ENCODE measurements at places on chromosomes 5 and 9.

GRCh38 chr5:81748556-81748955 is 2.3 kb downstream of the SSBP2 start:
- DNase-seq: no peak

DNA sequence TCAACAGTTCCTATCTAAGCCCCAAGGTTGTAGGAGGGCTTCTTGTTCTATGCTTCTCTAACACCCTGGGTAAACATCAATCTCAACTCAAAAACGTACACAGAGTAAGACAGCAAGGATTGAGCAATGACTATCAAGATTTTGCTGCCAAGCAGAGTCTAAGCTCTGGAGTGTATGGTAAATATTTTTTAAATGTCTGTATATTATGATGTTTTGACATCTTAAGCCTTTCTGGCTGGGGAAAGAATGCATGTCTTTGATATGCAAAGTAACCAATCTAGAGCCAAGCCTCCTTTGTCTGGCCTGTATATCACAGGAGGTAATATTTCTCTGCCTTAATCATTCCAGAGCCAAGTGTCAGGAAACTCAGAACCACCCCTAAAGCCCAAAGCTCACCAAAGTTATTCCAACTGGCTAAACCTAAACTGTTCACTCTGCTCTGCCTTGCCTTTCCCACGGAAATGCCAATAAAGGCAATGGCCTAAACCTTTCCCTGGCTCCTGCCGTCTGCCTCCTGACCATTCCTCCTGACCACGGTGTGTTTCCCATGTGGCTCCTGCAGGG is 45.2 kb downstream of the YIPF5 start:
- DNase-seq: no peak

GRCh38 chr5:133613184-133613583 is 843 bp upstream of the FSTL4 start:
- DNase-seq: no peak

DNA sequence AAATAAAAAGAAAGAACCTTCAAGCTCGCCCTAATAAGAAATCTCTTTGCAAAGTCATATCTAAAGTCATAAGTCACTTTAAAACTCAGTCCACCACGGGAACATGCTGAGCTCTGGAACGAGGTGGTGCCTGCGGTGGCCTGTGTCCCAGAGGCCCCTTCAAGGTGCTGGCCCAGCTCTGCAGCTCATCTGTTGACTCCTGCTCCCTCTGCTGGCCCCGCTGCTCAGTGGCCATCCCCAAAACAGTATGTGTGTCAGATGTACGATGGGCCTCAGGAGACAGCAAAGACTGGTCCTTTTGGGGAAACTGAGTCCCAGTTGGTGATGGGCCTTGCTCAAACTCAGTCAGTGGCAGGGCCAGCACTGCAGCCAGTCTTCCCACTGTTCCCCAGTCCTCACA is 22.8 kb upstream of the FOXB2 start:
- DNase-seq: no peak

- no peak for DNase-seq
Observed at GRCh38 chr5:154331232-154331631, 114.6 kb upstream of the SAP30L start.

- DNase-seq: no peak
Observed at GRCh38 chr5:134127376-134127861, 12.9 kb downstream of the TCF7 start.

GRCh38 chr9:16058131-16058549 is 505.3 kb downstream of the CCDC171 start:
- DNase-seq: peak; percentile 27

- DNase-seq: no peak
Observed at GRCh38 chr5:138542180-138542955, 668 bp downstream of the ETF1 start.

DNA sequence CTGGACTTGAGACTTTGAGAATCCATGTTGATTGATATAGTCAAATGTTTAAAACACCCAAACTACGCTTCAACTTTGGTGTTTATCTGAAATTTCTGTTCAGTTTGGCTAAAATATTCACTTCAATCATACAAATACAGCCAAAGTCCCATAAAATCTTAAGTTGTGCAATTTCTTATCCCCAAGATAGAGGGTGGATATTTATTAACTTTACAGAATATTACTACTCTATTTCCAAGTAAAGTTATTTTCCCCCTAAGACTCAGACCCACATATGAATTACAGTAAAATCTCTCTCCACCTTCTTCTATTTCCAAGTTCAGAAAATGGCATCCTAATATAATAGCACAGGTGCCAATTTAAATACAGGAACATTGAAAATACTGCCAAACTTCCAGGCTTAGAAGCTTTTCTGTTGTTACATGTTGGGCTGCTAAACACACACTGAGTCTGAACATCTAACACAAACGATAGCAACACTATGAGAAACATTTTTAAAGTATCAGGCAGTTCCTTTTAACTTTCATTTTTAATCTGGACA is 290.3 kb downstream of the EBF1 start:
- DNase-seq: no peak

GRCh38 chr5:173583346-173583745 is 33.1 kb downstream of the BOD1 start:
- DNase-seq: no peak

DNA sequence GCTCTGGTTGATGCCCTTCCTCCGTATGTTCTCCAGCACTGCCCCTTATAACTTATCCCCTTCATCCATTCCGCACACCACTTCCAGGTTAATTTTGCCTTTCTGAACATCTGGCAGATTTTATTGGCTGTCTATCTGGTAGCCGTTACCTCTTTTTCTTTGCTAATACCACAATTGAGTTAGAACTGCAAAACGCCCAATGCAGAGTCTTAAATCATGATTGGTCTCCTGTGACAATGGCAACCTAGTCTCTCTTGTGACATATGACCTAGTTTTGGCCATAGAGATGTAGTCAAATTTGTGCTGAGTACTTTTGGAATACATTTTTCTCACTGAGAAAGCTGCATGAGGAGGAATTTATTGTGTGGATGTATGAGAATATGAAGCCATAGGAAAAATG is 365.7 kb upstream of the PRR16 start:
- no peak for DNase-seq

- DNase-seq: no peak
Observed at GRCh38 chr9:489198-490197, 274.8 kb downstream of the DOCK8 start.

DNA sequence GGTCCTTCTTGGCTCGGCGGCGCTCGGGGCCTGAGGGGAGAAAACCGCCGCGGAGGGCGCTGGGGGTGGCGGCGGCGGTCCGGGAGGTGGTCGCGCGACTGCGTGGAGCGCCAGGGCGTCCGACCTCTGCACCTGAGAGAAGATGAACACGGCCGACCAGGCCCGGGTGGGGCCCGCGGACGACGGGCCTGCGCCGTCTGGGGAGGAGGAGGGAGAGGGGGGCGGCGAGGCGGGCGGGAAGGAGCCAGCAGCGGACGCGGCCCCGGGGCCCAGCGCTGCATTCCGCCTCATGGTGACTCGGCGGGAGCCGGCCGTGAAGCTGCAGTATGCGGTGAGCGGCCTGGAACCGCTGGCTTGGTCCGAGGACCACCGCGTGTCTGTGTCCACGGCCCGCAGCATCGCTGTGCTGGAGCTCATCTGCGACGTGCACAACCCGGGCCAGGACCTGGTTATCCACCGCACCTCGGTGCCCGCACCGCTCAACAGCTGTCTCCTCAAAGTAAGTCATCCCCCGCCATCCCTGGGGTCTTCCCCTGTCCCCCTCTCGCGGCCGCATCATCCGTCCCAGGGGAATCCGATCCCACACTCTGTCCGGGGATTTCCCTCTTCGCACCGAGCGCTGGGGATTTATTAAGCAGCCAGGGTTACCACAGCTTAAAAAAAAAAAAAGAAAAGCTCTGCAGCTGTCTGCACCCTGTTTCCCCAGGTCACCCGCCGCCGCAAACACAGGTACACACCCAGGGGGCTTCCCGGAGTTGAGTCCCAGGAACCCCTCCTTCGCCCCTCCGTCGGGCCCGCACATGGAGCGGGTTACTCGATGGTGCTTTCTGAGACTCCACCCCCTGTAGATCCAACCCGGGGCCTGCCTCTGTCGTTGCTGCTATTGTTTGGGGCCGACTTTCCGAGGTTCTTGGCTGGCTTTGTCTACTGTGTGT is at the start of gene GTF3C4:
TSS of gene GTF3C4 (plus strand) at position 8 of the 935 bp plus-strand sequence. CDS start at position 143, 135 bp downstream.
- DNase-seq: no peak

DNA sequence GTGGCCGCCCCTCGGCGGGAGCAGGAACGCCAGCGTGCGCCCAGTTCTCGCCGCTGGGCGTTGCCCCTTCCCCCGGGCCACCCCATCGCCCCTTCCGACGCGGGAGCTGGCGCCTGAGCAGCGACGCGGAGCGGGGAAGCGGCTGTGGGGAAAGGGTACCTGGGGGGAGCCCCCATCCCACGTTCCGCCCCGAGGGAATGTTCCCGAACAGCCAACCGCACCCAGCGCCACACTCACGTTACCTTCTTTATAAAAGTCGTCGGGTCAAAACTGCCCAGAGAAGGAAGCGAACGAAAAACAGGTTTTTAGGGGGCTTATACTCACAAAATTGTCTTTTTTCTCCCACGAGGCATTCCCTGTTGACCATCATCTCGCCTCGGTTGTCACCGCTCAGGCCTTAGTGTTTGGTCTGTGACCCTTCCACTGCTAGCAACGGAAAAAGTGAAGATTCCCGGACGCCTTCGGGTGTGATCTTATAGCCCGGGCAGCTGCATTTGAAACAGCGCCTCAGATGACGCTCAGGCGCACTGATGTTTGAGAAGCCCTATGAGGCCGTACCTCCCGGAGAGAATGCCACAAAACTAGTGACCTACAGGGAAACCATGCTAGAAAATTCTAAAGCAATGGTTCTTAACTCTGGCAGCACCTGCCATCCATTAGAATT is 475 bp upstream of the GOLM1 start:
- DNase-seq: no peak

DNA sequence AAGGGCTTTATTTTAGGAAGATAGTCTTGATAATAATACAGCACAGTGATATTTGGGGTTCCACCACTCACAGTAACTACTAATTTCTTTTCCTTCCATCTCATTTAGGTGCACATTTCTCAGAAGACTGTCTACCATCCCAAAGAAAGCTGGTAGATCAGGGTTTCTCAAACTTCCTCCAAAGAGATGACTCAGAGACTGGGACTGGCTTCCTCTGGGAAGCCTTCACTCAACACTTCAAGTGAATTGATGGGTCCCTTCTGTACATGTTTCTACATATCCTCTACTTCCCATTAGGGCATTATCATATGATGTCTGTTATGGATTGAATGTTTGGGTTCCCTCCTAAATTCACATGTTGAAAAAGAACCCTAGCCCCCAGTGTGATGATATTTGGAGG is 138.5 kb downstream of the SPOCK1 start:
- no peak for DNase-seq

DNA sequence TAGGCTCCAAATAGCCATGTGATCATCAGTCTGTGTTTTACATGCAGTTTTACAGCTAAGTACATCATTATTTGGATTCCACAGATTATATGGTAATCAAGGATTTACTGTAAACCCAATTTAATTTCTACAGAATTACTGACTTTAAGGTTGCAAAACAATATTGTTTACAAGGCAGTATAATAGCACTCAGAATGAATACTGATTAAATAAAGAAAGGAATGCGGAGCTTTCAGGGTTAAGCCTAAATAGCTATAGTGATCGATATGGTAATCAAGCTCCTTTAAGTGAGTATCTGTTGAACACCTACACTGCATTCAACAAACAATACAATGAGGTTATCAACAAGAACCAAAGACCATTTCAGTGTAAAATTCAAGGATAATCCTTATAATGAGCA is 64.3 kb downstream of the DMAC1 start:
- DNase-seq: no peak

DNA sequence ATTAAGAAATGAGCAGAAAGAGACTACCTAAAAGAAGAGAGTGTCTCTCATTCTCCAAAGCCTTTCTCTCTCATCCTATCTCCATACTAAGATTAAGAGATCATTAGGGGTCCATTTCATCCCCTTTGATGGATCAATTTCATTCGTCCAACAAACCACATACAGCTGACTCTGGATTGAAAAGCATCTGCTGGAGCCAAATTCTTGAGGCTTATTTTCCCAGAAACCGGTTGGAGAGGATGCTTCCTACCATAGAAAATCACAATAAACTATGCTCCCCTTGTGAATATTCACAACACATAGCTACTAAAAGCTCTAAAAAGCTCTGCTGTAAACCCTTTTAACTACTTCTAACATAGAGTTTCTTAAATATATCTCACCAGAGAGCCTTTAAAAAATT is 755.0 kb upstream of the ZNF608 start:
- no peak for DNase-seq

DNA sequence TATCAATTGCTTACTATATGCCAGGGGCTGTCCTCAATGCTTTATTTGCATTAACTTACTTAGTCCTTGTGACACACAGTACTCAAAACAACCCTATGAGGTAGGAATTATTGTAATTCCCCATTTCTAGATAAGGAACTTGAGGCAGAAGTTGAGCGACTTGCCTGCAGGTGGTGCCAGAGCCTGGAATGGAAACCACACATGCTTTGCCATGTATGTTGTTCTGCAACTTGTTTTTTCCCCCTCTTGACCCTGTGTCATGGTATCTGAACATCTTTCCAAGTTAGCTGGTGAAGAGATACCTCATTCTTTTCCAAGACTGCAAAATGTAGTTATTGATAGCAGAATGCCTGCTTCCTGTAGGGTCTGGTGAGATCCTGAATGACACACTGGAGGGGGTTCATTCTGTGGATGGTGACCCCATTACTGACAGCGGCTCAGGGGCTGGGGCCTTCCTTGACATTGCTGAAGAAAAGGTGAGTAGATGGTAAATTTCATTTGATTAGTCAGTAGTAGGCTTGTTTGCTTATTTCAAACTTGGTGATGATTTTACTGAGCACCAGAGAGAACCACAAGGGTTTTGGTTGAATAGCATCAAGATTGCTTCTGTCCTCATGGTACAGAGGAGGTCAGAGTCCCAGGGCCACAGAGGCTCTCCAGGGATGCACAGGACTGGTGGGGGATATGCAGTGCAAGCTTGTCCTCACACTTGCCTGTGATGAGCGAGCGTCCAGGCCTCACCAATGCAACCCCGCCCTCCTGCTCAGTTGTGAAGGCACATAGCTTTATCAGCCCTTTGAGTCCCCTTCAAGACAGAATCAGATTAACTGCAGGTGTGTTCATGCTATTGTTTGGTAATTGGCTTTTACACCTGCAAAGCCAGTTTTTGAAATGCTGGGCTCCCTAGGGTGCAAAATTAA is 57.0 kb downstream of the COL15A1 start:
- no peak for DNase-seq

- DNase-seq: no peak
Observed at GRCh38 chr5:77302653-77303052, 92.2 kb downstream of the PDE8B start.

- no peak for DNase-seq
Observed at GRCh38 chr9:128001779-128002298, 21.1 kb upstream of the EEIG1 start.

DNA sequence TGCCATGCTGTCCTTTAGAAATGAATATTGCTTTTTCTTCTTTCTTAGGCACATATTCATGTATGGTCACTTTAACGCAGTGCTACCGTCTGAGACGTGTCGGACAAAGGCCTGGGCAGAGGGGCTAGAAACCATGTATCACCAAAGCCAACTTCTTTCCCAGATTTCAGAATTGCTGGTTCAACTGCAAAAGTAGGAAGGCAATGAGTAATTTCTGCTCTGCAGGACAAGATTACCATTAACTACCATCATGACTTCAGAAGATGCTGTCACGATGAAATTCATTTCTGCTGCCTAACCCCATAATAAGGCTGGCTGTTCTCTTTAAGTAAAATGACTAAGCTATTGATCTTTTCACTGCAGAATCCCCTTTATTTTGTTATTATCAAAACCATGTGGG is 306.7 kb downstream of the PDE4D start:
- DNase-seq: no peak
